ENCODE measurements at places on chromosomes 12 and 14.

- no peak for DNase-seq
Observed at GRCh38 chr14:68208626-68209317, 389.2 kb downstream of the RAD51B start.

- no peak for DNase-seq
Observed at GRCh38 chr12:130428116-130428515, 90.4 kb downstream of the PIWIL1 start.

DNA sequence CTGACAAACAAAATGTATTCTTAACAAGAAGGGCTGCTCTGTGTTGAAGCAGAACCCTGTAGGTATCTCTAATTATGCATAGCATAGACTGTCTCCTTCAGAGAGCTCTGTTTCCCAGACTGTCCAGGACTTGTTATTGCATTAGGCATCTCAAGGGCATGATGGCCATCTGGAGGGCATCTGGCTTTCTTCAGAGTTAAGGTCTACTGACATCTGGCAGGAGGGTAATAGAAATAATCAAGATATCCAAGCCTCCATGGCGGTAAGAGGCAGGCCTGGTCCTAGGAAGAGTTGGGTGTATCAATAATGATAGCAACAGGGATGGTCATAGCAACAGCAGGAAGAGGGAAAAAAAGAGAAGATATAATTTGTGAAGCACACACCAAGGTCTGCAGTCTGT lies 161.2 kb downstream of the TTC8 start:
- DNase-seq = no peak

DNA sequence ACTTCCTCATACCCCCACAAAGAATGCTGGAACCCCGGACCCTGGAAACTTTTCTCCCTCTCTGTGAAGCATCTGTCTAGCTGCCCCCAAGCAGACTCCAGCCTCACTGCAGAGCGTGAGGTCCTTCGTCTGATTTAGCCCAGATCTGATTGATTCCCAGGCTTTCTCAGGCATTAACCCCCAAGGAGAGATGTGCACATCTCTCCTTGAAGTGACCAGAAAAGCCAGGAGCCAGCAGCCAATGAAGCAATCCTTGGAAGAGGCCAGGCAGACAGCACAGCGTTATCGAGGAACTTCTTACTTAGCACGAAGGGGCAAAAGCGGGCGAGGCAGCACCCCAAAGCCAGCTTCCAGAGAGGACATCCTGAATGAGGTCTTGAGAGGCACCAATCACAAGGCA lies 100.7 kb downstream of the ZFP36L1 start:
- no peak for DNase-seq

- DNase-seq = no peak
Observed at GRCh38 chr12:119665164-119665929, 2.6 kb upstream of the PRKAB1 start.

Data from left hindlimb (tissue), 1 donor.